Kidney epithelial cell (primary cell): ENCODE measurements at places on chromosomes 11 and 22. TPM values are rescaled to one million over a fixed set of nuclear protein-coding genes. Genes with fewer than 3 reads are reported as not detected.

OR6A2 gene
- not detected in 2 replicates for total RNA-seq

E2F8 gene
- 0.04 and 0.14 TPM in 2 replicates for total RNA-seq

DNA sequence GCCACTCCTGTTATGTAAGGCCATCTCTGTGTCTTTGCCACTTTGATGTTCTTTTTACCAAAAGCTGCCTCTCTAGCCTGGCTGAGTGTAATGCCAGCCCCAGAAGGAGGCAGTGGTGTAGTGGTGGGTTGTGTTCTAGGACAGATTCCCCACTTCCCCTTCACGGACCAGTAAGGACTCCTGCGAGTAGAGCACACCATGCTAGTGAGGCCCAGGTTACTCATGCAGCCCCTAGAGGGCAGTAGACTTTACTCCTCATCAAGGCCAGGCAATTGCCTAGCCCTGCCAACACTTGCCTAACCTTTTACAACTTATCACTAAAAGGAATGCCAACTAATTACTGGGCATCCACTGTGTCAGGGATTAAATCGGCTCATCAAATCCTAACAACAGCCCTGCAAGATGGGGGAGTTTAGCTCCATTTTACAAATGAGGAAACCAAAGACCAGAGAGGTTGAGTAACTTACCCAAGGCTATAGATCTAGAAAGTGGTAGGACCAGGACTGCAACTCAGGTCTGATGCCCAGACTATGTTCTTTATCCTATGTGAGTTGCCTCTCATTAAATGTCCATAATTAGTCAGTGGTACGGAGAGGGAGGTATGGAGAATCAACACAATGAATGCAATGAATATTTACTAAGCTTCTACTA is 75.3 kb downstream of the APIP start:
- DNase-seq, result no peak

DNA sequence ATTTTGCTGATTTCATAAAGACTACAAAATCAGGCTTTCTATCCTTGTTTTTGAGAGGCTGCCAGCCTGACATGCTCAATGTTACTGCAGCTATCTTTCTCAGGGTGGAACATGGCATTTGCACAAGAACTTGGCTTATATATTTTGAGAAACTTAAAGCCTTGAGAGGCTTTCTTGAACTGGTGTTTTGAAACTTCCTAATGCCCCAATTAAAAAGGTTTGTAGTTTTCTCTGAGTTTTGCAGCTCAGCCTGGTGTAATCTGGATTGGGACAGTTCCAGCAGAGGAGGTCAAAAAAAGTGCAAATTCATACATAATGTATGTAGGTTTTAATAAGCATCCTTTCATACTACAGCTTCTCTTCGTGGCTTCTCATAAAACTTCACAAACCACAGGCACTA is 223.4 kb downstream of the FAM76B start:
- DNase-seq, result no peak

DNA sequence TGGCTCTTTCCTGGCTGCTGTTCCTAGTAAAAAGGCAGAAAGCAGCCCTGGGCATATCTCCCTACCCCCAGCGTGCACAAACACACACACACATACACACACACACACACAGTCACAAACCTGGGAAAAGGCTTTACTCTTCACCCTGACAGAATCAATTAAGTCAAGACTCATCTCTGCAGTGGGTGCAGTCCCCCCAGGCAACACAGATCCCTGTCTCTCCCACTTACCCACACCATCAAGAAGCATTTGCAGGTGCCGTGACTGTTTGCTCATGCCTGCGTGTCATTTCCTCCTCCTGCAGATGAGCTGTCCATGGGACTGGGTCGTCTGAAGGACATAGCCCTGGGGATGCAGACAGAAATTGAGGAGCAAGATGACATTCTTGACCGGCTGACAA is 28.6 kb downstream of the SNAP29 start:
- DNase-seq, result no peak

DNA sequence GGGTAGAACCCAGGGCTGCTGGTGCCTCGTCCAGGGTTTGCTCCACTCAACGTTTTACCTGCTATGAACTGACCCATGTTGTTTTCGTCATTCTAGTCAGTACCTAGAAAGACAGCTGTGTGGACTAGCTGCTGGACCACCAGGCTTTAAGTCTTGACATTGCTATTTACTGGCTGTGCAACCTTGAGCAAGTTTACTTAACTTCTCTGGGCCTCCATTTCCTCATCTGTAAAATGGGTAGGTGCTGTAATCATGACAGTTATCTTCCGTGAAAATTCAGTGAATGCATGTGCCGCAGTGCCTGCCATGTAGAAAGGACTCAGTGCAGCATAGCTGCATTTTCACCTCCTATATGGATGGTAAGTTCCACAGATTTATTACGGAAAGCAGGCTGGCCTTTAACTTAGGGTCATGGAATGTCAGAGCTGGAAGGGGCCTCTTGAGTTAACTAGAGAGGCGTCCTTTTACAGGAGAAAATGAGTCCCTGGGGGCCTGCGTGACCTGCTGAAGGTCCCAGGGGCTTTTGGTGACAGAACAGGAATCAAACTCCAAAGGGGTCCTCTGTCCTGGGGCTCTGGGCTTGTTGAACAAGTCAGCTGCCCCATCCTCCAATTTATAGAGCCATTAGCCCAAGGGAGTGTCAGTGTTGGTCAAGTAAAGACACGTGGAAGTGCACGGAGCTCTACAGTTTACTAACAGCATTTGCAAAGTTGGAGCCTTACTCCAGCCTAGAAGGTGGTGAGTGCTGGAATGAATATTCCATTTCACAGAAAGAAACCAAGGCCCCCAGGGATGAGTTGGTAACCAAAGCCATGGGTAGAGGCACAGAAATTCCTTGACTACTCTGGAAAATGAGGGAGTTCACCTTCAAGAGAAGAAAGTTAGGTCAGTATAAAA is 12.0 kb upstream of the MALAT1 start:
- no peak for DNase-seq

GRCh38 chr11:61913699-61914395 is 3.5 kb downstream of the RAB3IL1 start:
- DNase-seq, result no peak
